ENCODE measurements at places on chromosomes 3 and 15.

- no peak for DNase-seq
These were observed 121.9 kb downstream of the FNDC3B start for GRCh38 chr3:172161133-172161789.

DNA sequence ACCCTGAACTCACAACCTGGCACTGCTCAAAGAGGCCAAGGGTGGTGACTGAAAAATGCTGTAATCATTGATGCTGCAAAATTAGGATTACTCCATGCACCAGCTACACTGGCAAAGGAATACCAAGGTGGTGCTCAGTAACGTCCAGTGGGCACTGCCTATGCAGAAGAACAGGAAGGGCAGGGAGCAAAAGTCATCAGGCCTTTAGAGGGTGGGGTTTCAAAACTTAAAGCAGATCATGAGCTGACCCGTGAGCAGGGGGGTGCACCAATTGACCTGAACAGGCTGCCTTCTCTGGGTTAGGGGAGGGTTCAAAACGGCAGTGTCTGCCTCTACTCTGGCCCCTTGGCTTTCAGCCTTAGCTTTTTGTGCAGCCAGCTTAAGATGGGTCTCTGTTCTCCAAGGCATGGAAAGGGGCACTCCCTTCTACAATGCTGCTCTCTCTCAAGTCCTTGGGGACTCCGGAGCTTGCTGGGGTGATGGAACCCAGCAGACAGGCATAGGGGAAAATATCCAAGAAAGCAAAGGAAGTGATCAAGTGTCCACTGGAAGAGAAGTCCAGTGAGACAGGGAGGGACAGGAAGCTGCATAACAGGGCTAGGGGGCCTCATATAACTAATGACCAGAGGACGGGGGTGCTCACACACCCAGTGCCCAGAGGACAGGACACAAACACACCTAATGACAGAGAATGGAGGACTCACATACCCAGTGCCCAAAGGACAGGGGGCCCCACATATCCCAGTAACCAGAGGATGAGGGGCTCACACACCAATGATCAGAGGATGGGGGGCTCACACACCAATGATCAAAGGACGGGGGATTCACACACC, 11.4 kb downstream of the RAB6B start:
- DNase-seq: no peak

GRCh38 chr15:38589502-38589901, 24.9 kb upstream of the RASGRP1 start:
- DNase-seq: no peak

DNA sequence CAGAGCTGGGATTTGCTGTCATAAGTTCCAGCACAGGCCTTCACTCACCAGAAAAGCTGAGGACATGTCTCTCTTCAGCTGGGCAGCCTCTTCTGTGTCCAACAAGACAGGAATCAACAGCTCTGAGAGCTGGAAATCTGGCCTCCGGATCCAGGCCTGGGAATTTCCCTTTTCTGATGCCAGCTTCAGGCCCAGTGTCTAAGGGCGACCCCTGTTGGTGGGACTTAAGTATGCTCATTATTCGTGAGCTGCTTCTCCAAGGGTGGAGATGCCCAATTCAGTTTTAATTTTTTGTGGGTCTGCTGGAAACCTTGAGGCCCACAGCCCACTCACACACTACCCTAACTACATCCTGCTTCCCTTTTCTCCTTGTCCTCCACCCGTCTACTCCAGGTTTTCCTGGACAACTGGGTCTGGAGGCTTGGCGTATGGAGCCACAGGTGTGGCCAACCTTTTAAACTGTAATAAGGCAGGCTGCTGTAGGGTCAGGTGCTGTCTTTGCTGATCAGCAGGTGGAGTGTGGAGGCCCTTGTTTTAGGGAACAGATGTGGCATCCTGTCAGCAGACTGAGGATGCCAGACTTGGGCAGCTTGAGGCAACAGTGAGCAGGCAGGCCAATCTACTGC, 2.6 kb upstream of the CEMIP start:
- peak; percentile 41 for DNase-seq

DNA sequence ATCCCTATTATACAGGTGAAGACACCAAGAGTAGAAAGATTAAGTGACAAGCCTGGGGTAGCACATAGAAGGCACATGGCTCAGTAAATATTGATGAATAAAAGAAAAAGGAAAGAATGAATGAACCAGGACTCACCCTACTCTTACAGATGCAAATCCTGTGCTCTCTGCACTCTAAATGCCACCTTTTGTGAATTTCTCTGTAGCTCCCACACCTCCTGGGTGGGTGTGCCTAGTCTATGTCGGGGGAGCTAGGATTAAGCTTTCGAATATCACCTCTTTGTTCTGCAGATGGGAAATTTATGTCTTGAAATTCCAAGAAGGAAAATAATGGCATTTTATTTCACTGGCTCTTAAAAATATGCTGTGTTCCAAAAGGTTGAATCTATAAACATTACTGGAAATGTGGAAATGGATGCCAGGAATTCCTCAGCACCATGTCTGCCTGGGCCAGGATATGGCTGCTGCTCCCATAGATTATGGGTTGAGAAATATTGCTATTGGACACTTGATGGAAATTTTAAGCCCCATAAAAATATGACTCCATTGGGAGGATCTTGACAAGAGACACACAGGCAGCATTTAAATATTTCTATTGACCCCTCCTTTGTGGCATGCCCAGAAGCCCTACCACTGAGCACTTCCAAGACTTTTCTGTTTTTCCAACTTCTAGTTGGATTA, 43.3 kb downstream of the CCNB2 start:
- DNase-seq: no peak

DNA sequence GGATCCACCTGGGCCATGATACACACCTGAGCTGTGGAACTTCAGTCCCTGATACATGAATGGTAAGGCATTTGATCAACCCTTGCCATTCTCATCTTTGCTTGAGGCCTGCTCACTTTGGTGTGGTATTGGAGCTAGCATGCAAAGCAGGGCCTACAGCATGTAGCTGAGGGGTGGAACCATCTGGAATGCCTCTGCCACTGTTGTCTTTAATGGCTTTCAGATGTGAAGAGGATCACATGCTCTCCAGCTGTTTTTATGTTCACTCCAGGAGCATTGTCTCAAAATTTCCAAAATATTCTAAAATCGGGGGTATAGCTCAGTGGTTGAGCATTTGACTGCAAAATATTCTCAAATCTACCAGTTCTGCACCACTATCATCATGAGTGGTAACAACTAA, 64.4 kb upstream of the PHLDB2 start:
- no peak for DNase-seq

DNA sequence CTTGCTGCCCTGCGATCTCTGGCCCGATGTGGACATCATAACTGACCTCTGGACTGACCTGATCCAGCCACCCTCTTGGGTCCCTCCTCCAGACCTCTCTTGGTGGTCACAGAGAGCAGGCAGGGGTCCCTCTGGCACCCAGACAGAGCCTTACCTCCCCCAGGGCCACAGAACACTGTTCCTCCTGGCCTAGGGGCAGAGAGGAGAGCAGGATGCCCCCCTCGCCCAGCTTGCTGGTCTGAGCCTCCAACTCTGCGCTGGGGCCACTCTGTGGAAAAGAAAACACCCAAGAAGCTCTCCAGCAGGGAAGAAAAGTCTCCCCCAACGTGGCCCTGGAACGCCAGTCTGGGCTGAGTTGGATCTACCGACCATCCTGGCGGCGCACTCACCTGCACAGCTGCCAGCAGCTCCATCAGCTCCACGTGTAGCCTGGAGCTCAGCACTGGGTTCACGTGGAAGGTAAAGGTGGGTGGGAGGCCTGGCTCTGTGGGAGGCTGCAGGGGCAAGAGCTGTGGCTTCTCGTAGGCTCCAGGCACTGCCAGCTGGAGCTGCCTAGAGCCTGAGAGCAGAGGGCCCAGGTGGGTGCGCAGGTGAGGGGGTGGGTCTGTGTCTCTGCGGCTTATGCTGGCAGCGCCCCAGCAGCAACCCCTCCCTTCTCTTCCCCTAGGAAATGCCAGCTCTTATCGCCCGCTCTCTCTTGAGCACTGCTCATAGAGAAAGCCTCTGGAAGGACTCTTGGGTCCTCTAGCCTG, 6.0 kb downstream of the PLA2G4F start:
- no peak for DNase-seq

DNA sequence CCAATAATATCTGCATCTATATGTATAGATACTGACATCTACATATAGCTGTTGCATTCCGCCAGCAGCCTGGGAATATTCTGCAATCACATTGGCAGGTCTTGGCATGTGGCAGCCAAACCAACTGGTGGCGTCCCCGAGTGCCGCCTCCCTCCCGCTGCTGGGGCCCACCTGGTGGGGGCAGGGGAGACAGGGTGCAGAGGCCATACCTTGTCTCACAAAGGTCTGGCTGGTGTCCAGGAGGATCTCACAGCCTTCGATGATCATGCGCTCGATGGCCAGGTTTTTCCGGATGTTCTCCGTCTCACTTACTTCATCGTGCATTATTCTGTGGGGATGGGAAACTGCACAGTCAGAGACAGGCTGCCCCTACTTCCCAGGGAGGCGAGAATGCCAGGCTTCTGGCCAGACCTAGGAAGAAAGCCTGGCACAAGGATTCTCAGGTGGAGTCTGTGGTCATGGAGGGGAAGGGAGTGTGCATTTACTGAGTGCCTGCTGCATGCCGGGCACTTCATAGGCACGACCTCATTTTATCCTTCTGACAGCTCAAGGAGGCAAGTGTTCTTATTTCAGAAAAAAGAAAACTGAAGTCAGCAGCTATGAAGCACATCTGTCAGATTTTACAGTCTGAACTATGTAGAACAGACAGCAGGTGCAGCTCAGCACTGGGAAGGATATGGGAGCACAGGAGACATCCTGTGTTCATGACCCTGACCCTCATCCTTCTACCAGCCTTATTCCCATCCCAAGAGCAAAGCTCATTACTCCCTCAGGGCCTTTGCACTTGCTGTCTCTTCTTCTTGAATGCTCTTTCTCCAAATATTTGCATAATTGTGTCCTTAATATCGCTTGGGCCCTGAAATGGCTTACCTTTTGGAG, 62.8 kb downstream of the RASGRF1 start:
- no peak for DNase-seq

DNA sequence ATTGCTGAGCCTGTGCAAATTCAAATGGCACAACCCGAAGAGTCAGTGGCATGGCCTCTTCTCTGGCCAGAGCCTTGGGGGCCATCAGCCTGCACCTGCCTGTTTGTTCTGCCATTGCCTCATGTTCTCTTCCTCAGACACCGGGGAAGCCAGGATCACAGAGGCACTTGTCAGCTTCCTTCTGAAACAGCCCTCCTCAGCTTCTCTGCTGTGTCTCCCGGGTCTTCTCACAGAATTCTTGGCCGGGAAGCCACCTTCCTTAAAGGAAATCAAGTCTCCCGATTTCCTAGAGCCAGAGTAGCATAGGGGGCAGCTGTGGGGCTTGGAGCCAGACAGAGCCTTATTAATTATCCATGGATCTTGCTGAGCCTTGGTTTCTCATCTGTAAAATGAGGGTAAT, 47.4 kb upstream of the CGNL1 start:
- DNase-seq: no peak

GRCh38 chr15:31803388-31803884, 226.9 kb upstream of the CHRNA7 start:
- DNase-seq: no peak

DNA sequence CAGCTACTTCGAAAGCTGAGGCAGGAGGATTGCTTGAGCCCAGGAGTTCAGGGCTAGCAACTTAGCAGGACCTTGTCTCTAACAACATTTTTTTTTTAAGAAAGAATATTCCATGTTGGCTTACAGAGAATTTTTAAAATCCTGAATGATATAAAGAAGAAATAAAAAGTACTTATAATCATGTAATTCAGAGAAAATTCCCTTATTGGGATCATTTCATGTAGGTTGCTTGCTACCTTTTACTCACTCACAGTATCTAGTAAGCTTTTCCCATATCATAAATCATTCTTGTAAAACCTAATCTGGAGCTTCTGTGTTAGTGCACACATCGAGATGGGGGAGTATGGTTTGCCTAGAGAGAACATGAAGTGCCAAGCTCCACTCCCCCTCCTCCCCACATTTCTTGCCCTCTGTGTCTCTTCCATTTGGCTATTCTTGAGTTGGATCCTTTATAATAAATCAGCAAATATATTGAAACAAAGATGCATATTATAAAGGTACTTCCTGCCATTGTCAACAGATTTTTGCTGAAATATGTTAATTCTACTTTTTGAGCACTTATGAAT, 13.6 kb downstream of the TF start:
- no peak for DNase-seq

GRCh38 chr15:61115679-61116078, 113.4 kb downstream of the RORA start:
- DNase-seq: no peak

- DNase-seq: no peak
These were observed 17.2 kb upstream of the CCR4 start for GRCh38 chr3:32934150-32934742.
